ENCODE measurements at places on chromosomes 4 and X.

DNA sequence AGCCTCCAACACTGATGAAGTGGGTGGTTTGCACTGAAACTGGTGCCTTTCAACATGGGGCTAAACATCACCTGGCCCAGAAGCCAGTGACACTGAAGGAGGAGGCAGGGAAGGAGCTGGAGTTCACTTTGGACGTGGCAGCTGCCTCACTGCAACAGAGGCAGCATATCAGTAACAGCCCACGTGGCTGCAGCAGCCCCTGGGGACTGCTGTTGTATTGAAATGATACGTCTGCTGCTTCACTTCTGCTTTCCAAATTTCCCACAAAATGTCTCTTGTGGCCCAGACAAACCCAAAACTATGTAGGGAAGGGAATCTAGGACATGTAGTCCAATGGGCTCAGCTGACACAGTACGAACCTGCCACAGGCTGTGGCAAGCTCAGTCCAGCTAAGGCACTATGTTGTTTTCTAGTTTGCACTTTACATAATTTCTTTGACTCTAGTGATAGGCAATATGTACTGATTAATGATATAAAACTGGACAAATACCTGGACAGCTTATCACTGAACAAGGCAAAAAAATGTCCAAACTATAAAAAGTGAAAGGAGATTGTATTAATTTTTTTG is 84.7 kb upstream of the RAPGEF2 start:
- DNase-seq: no peak

DNA sequence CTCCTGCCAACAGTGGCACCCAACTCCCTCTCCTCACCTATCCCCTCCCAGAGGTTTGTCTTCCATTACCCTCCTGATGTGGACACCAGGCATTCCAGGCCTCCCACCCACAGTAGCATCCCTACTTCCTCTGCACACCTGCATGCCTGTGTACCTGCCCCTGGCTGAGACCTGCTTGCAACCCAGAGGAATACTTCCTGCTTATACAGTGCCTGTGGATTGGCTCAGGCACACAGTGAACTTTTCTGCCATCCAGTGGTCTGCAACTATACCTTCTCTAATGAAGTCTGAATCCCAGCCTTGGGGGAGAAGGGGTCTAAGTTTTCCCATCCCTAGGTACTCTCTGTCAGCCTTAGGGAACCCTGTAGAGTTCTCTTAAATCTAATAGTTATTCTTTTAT is 169.9 kb downstream of the IQCM start:
- DNase-seq: no peak

DNA sequence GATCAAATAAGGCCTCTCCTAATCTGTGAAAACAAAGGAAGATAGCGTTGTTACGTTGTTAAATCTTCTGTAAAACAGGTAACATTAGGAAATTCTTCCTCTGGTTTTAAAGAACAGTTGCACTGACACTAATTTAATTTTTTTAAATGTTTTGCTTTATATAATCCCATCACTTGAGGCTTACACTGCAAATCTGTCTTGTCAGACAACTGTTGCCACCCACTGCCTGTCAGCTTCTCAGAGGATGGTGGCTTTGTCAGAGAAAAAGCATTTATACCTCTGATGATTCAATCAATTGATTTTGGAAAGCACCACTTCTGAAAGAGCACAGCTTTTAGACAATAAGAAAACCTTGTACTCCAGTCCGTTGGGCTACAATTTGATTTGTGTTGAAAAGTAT is 799.1 kb downstream of the FSTL5 start:
- no peak for DNase-seq

GRCh38 chr4:97984545-97985131 is 158.6 kb downstream of the STPG2 start:
- no peak for DNase-seq

- DNase-seq: no peak
Observed at GRCh38 chr4:42789041-42789567, 103.4 kb upstream of the GRXCR1 start.

- no peak for DNase-seq
Observed at GRCh38 chr4:158945529-158946108, 157.3 kb upstream of the RAPGEF2 start.

- DNase-seq: no peak
Observed at GRCh38 chrX:24253030-24253429, 60.8 kb downstream of the SUPT20HL2 start.

DNA sequence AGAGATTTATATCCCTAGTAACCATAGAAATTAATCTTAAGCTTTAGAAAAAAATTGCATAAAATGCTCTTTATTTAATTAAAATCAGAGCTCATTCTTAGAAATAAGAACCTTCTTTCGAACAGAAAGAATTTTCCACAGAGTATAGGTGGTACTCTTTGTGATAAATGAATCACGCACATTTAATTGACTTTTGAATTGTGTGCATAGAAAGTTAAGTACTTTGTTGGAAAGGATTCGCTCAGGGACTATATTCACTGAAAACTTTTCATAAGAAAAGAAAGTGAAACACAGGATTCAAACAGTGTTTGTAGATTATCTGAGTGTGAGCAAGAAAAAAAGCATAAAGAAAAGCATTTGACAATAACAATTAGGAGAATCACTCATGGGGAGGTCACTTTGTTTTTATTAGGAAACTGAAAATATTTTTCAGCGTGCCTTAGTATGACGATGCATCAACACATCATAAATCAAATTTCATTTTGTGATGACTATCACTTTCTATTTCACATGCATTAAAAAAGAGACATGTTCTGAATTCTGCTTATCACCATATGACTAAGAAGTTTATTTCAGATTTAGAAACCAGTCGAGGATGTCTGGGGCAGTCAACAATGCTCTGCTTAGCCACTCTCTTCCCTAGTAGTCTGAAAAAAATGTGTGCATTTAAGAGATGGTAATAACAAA is 49.5 kb downstream of the STX18 start:
- DNase-seq: no peak

- DNase-seq: no peak
Observed at GRCh38 chrX:153827903-153828302, 2.4 kb downstream of the PDZD4 start.

GRCh38 chrX:11347300-11347699 is 54.1 kb downstream of the AMELX start:
- no peak for DNase-seq
